ENCODE measurements at places on chromosomes 12 and 14. TPM values are rescaled to one million over a fixed set of nuclear protein-coding genes. Genes with fewer than 3 reads are reported as not detected.

The SRGAP1 gene
- total RNA-seq = 7.8 TPM

The OR10P1 gene
- not detected for total RNA-seq

The SLC5A8 gene
- not detected for total RNA-seq

The ST8SIA1 gene
- 1.9 TPM for total RNA-seq

The SAMD4A gene
- total RNA-seq = 4.9 TPM

The HOXC5 gene
- total RNA-seq = 0.19 TPM

The FITM1 gene
- 0.37 TPM for total RNA-seq

The PPP2R5E gene
- 7.2 TPM for total RNA-seq

The PTHLH gene
- 21.7 TPM for total RNA-seq

The NOVA1 gene
- total RNA-seq = 1.8 TPM

The ACSS3 gene
- total RNA-seq = 12.5 TPM

The AKAP3 gene
- 0.53 TPM for total RNA-seq

All from A375 (cell line).